ENCODE measurements at places on chromosomes 6 and 20.

- no peak for DNase-seq
Measured at GRCh38 chr6:109033655-109034054, 61.0 kb downstream of the SESN1 start.

GRCh38 chr6:135403584-135403983 is 94.0 kb downstream of the AHI1 start:
- no peak for DNase-seq

DNA sequence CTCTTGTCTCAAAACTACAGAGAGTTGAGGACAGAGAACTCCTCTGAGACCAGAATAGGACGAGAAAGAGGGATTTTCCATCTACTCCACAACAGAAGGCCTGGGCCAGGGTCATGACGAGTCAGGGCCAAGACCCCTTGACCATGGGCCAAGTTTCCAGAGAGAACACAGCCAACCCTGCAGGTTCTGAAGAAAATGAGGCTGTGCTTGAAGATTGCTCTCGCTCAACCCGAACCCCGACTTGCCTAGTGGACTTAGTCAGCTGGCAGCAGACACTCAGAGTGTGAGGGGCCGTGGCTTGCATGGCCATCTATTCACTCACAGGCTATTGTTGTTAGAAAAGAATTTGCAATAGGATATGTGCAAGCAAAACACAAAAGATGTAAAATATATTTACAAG is 54.5 kb downstream of the TMEM242 start:
- no peak for DNase-seq

DNA sequence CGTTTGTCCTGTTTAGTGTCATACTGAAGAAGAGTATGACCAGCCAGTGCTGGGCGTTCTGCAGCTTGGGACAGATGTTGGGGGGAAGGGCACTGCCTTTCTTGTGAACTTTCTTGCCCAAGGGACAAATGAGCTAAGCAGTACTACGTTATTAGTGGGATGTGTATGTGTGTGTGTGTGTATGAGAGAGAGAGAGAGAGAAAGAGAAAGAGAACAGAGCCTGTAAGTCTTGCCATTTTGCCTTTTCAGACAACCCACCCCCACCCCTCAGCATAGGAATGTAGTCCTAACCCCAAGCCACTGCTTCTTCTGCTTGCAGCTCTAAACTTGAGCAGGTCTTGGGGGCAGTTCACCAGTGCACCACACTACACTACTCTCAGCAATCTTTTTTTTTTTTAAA is 45.5 kb downstream of the E2F3 start:
- DNase-seq = peak; percentile 30

GRCh38 chr6:90701146-90701781 is 114.4 kb upstream of the MAP3K7 start:
- DNase-seq = peak; percentile 60

- peak; percentile 4 for DNase-seq
Measured at GRCh38 chr6:164967102-164967501, 342.3 kb downstream of the C6orf118 start.

- peak; percentile 30 for DNase-seq
Measured at GRCh38 chr6:129029778-129030177, 146.8 kb downstream of the LAMA2 start.

DNA sequence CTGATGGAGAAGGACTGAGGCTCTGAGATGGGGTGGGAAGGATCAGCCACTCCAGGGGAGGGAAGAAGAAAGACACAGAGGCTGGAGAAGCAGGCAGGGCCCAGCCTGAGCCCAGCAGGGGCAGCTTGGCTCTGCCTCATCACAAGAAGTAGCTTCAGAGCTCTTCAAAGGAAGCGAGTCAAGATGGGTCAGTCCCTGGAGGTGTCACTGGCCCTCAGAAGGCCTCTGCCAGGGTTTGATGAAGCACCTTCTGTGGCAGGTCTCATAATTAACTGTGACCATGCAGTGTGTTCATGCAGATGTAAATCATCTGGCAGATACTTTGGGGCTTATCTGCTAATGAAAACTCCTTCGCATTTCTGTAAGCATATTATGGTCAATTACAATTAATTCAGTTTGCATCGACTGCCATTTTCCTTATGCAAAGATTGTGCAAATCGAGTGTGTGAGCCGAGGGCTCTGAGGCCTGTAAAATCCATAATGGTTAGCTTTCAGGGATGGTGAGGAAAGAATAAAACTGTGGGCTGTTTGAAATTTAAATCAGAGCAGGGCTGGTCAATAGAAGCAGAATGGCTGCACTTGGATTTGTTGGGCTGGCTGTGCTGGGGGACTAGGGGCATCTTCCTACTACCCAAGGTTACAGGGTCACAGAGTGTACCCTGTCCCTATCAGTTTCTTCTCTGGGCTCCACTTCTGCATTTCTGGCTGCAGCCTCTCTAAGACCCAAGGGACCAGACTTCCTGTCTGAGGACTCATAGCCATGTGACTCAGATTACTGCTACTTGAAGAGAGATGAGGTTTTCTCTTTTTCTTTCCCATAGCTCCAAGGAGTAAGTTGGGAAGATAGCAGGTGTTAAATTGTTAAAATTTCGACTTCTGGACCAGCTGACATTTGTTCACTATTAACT is 376.6 kb downstream of the DHX35 start:
- no peak for DNase-seq

Data from ELF-1 (cell line).